ENCODE measurements at places on chromosomes 16 and 17. TPM values are rescaled to one million over a fixed set of nuclear protein-coding genes. Genes with fewer than 3 reads are reported as not detected.

Gene OR1D5
- not detected for total RNA-seq

Gene OR1F1
- total RNA-seq, result not detected

Gene ENPP7
- total RNA-seq, result not detected

DNA sequence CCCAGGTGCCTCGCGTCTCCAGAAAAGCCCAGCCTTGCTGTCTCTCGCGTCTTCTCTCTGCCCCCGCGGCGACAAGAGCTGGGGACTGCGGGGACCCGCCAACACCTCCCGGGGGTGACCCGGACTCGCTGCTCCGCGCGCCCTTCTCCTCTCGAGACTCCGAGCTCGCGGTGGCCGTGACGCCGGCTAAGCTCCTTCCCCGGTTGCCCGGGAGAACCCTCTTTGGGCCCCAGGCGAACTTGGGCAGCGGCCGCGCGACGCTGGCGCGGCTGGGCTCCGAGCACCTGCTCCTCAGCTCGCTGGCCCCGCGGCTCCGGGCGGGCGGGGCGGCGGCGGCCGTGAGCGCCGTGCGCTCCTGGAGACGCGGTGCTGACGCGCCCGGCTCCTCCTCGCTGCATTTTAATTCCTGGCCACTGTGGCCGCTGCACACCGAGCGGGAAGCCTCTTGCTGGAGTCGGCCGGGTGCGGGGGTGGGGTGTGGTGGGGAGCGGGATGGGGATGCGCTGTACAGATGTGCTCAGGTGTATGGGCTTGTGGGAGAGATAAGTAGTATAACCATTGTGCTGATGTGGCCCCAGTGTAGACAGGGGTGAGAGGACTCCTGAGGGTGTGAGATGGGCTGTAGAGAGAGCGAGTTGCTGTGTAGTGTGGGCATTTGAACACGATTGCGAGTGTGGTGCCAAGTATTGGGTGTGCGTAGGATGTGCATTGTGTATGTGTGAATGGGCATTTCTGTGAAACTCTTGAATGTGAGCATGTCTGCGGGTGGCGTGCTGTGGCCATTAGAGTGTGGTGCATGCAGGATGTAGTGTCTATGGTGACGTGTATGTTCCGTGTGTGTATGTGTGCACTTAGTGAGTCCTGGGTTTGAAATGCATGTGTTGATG is at the start of gene ASIC2:
Gene ASIC2 (minus strand): TSS at position 315 of the 887 bp plus-strand sequence.
- peaks cover 45% of the 10 kb centered on the region for H3K27me3 ChIP-seq
- no peak within 1 kb of the TSS for H3K27ac ChIP-seq
- H3K4me1 ChIP-seq, result no peaks in the 10 kb centered on the region
- DNase-seq, result peak; percentile 45
- peak within 1 kb of the TSS; percentile 53 for H3K4me3 ChIP-seq
- no peaks in the 10 kb centered on the region for H3K36me3 ChIP-seq

Gene AXIN2
- total RNA-seq, result 2.3 TPM

DNA sequence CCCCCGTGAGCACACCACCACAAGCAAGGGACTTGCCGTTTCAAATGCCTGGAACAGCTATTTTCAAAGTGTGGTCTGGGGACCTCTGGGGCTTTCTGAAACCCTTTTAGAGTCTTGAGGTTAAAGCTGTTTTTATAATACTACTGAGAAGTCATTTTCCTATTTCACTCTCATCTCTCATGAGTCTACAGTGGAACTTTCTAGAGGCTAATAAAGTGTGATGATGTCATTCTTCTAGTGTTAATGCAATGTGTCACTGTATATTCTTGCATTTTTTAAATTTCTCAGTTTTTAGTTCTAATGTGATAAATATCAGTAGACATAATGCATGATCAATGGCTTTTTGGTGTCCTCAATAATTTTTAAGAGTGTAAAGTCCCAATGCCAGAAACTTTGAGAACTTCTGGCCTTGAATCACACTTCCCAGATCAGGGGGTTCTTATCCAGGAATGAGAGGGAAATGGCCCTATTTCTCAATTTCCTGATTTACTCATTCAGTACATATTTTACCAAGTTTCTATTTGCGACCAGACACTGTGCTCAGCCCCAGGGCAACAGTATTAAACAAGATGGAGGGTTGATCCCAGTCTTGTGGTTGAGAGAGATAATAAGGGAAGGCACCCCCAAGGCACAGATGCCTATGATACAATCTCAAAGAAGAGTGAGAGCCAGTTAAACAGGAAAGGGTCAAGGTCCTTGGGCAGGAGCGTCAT is 444.0 kb downstream of the HS3ST3B1 start:
- H3K4me3 ChIP-seq, result no peak overlapping the region
- peak; percentile 75 for DNase-seq
- peaks cover 52% of the 10 kb centered on the region for H3K4me1 ChIP-seq
- H3K36me3 ChIP-seq, result no peaks in the 10 kb centered on the region
- H3K27ac ChIP-seq, result peak overlapping the region; percentile 84

Gene NUDT7
- 3.0 TPM for total RNA-seq

GRCh38 chr17:80930335-80931279 is 61.0 kb upstream of the CHMP6 start:
- no peaks in the 10 kb centered on the region for H3K27me3 ChIP-seq
- DNase-seq, result no peak
- H3K27ac ChIP-seq, result no peak overlapping the region
- H3K4me1 ChIP-seq, result peaks cover 11% of the 10 kb centered on the region

GRCh38 chr17:41837761-41838538 is at the start of gene KLHL10:
Gene KLHL10, plus strand, starts transcription at chr17:41837825. Its CDS starts 108 bp downstream, at chr17:41837933.
- no peaks in the 10 kb centered on the region for H3K36me3 ChIP-seq
- H3K4me3 ChIP-seq, result peak within 1 kb of the TSS; percentile 80
- no peak within 1 kb of the TSS for H3K27ac ChIP-seq
- H3K4me1 ChIP-seq, result 0 out of 2 replicates have a peak, but pooled peaks cover 5% of the 10 kb centered on the region

GRCh38 chr17:17514993-17515933 is 19.1 kb upstream of the RASD1 start:
- H3K4me3 ChIP-seq, result no peak overlapping the region
- H3K36me3 ChIP-seq, result no peaks in the 10 kb centered on the region
- no peak for DNase-seq
- no peak overlapping the region for H3K27ac ChIP-seq
- no peaks in the 10 kb centered on the region for H3K27me3 ChIP-seq
- no peaks in the 10 kb centered on the region for H3K4me1 ChIP-seq

Gene GRAPL
- total RNA-seq, result not detected

DNA sequence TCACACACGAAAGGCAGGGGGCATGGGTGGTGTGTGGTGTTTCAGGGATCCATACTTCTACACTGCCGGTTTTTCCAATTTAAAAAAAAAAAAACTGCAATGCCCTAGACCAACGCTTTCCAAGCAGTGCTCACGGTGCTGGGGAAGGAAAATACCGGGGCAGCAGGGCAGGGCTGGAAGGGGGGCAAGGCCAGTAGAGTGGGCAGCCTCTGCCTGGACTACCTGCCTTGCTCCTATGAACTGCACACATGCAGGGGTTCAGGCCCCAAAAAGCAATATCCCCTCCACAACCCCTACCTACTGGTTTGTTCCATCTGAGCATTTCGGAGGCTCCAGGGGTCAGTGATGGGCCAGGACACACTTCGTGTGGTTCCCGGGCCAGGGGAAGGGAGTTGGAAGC is 29.4 kb downstream of the RPH3AL start:
- H3K27me3 ChIP-seq, result no peaks in the 10 kb centered on the region
- DNase-seq, result no peak
- no peaks in the 10 kb centered on the region for H3K4me1 ChIP-seq
- no peak overlapping the region for H3K27ac ChIP-seq
- H3K36me3 ChIP-seq, result no peaks in the 10 kb centered on the region
- H3K4me3 ChIP-seq, result no peak overlapping the region

Gene ALOX12B
- total RNA-seq, result not detected

DNA sequence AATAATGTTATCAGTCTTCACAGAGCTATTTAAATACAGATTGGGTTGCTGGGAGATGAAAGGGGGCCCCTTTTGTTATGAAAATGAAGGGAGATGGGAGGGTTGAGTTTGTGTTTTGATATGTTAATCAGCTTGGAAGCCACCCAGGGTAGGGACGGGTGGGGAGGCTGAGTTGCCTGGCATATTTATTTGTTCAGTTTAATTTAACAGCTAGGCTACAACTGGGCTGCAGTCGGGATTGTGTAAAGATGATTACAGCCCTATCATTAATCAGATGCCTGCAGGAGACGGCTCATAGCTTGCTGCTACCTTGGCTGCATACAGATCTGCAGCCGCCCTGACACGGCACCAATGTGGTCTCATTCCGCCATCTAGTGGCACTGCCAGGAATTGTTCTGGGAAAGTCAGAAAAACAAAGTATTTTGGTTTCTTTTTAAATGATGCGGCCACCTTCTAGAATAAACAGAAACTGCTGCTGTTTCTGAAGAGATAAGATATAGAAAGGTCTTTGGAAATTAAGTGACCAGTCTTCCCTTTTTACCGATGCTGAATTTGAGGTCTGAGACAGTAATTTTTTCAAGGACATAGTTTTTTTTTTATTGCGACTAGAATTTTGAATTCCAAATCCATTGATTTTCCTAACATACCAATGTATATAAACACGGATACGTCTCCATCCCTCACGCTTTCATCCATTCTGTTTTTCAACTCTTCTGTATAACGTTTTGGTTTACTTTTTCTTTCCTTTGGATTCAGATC is 458.0 kb upstream of the ASIC2 start:
- peak overlapping the region; percentile 58 for H3K4me3 ChIP-seq
- no peaks in the 10 kb centered on the region for H3K36me3 ChIP-seq
- no peaks in the 10 kb centered on the region for H3K4me1 ChIP-seq

DNA sequence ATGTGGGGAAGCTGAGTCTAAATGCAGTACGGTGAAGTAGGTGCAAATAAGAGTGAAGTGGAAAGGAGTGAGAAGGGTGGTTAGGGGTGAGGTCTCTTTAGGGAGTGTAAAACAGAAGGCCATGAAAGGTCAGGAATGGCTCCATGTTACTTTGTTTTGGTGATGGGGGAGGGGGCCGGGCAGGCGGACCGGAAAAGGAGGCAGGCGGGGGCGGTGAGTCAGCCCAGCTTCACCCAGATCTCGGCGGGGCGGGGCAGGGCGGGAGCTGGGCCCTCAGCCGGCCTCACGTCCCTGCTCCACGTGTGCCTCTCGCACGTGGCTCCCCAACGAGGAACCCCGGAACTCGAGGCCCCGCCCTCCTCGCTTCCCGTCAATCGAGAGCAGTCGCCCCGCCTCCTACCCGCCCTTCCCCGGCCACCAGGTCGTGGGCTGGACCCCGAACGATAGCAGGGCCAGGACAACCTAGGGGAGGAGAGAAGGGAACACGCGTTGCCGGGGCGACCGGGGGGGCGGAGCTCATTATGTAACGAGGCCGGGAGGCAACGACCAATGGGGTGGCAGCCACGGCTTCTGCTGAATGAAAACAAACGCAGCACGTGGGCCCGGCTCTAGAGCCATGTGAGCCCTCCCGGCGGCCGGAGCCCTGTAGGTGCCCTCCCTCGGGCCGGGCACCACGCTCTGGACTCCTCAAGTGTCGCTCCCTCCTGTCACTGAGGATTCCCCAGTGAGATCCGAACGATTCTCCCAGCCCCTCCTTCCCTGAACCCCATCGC is 1.4 kb downstream of the NR1D1 start:
- H3K4me3 ChIP-seq, result peak overlapping the region; percentile 86
- peaks cover 31% of the 10 kb centered on the region for H3K4me1 ChIP-seq
- peak; percentile 100 for DNase-seq
- H3K27me3 ChIP-seq, result no peaks in the 10 kb centered on the region
- peak overlapping the region; percentile 99 for H3K27ac ChIP-seq

Gene AURKB
- total RNA-seq, result 9.4 TPM

Gene DOC2A
- not detected for total RNA-seq

Gene WFIKKN1
- total RNA-seq, result not detected

DNA sequence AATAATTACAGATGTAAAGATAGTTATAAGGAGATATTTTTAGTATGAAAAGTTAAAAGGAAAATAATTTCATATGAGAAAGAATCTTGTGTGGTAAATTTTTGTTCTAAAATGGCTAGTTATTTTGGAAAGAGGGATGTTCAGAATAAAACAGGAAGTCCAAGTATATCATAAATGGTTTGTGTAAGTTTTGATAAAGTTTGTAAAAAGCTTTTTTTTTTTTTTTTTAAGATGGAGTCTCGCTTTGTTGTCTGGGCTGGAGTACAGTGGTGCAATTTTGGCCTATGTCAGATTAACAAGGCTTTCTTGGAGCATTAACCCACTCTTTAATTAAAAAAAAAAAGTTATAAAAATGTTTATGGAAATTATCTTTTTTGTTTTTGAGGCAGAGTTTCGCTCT is 8.2 kb upstream of the CDK10 start:
- no peaks in the 10 kb centered on the region for H3K4me1 ChIP-seq
- no peaks in the 10 kb centered on the region for H3K27me3 ChIP-seq
- no peaks in the 10 kb centered on the region for H3K36me3 ChIP-seq
- H3K27ac ChIP-seq, result no peak overlapping the region
- no peak for DNase-seq
- H3K4me3 ChIP-seq, result no peak overlapping the region

- peak overlapping the region; percentile 90 for H3K4me3 ChIP-seq
- peaks cover 21% of the 10 kb centered on the region for H3K4me1 ChIP-seq
- H3K27ac ChIP-seq, result peak overlapping the region; percentile 91
- H3K36me3 ChIP-seq, result no peaks in the 10 kb centered on the region
- H3K27me3 ChIP-seq, result no peaks in the 10 kb centered on the region
These were observed 2.0 kb downstream of the SIAH1 start for GRCh38 chr16:48383009-48383876.

Gene BAHCC1
- 5.2 TPM for total RNA-seq

Gene CFAP52
- total RNA-seq, result not detected

- H3K4me1 ChIP-seq, result peaks cover 37% of the 10 kb centered on the region
- peak; percentile 89 for DNase-seq
- H3K36me3 ChIP-seq, result peaks cover 9% of the 10 kb centered on the region
- no peaks in the 10 kb centered on the region for H3K27me3 ChIP-seq
- no peak overlapping the region for H3K4me3 ChIP-seq
- peak overlapping the region; percentile 87 for H3K27ac ChIP-seq
These were observed 6.2 kb upstream of the DUSP14 start for GRCh38 chr17:37483311-37484039.

Data from GM23248 (cell line).